Activated CD4-positive, alpha-beta T cell treated with anti-CD3 and anti-CD28 coated beads for 48 hours (primary cell): ENCODE measurements at places on chromosomes 16 and 17.

DNA sequence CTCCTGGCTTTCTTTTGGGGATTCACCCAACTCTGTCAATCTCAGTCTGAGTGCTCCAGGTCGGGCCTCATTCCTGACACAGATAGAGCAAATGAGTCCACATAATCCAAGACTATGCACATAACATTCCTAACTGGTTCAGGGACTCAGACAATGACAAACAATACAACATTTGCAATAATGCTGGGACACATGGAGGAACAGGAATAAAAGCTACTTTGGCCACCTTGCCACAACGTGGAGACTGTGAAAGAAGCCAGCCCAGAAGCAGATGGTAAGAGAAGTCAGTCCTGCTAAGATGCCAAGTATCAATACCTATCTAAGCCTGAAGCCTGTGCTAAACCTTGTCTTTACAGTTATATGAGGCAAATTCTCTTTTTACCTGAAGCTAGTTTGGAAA, 39.0 kb downstream of the GLG1 start:
- DNase-seq = no peak

- no peak for DNase-seq
Measured at GRCh38 chr16:54312502-54312991, 26.0 kb upstream of the IRX3 start.

DNA sequence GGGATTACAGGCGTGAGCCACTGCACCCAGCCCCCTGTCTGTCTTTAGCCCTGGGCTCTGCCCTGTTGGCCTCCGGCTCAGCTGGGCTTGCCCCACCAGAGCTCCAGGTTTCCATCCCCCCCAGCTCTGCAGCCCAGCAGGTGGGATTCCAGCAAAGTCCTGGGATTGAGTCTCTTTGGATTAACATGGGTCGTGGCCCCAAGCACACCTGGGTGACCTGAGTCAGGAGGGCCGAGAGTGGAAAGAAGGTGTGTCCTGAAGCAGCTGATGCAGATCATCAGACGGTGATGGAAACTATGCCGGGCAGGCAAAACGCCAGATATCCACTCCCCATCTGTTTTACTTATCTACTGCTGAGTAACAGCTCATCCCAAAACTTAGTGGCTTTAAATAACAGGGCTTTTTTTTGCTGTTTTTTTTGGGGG, 72.5 kb downstream of the KNOP1 start:
- no peak for DNase-seq

DNA sequence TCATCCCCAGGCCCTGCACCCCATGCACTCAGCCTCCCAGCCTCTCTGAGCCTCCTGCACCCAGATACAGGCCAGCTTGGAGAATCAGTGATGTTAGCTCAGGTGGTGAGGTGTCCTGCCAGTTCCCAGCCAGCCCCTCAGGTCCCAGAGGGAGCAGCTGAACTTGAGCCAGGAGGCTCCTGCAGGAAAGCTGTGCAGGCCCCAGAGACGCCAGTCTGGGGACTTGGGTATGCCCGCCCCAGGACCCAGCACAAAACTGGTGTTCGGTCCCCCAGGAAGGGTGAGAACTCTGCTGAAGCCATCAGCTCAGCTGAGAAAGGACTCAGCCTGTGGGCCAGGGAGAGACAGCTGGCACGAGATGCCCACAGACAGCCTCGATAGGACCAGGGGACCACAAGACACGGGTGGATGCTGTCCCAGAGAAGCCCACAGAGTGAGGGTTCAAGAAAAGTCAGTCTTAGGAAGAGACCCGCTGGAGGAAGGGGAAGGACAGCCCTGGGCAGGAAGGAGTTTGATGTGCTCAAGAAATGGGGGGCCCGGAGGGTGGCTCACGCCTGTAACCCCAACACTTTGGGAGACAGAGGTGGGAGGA, 11.0 kb downstream of the ENDOV start:
- DNase-seq = no peak

GRCh38 chr17:36188891-36189306, 7.7 kb downstream of the CCL3L1 start:
- peak; percentile 12 for DNase-seq

- peak; percentile 51 for DNase-seq
Measured at GRCh38 chr16:87661561-87661960, 59.3 kb downstream of the JPH3 start.

GRCh38 chr17:42845918-42846593, 1.7 kb downstream of the AOC2 start:
- peak; percentile 73 for DNase-seq

- DNase-seq = peak; percentile 89
Measured at GRCh38 chr16:57609541-57610401, 18.7 kb upstream of the ADGRG1 start.

DNA sequence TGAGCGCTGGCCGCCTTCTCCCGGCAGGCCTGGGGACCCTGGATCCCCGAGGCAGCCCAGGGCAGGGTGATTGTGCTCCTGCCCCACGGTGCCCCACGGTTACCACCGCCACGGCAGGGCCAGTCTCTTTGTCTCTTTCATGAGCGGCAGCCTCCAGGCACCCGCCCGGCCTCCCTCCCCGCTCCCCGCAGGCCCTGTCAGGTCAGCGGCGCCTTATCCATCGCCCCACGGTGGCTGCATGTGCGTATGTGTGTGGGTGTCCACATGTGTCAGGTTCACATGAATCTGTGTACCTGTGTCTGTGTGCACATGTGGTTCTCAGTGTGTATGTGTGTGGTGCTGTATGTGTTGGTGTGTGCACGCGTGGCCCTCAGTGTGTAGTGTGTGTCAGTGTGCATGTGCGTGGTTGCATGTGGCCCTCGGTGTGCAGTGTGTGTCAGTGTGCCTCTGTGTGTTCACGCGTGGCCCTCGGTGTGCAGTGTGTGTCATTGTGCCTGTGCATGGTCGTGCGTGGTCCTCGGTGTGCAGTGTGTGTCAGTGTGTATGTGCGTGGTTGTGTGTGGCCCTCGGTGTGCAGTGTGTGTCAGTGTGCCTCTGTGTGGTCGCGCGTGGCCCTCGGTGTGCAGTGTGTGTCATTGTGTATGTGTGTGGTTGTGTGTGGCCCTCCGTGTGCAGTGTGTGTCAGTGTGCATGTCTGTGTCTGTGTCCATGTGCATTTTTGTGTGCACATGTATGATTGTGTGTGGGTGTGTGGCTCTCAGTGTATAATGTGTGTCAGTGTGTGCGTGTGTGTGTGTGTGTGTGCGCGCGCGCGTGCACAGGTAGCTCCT, 239.2 kb upstream of the GSE1 start:
- DNase-seq = no peak

GRCh38 chr17:6753006-6753445, 2.8 kb upstream of the XAF1 start:
- DNase-seq = peak; percentile 60

- DNase-seq = peak; percentile 45
Measured at GRCh38 chr16:53061701-53062159, 6.9 kb downstream of the CHD9 start.

DNA sequence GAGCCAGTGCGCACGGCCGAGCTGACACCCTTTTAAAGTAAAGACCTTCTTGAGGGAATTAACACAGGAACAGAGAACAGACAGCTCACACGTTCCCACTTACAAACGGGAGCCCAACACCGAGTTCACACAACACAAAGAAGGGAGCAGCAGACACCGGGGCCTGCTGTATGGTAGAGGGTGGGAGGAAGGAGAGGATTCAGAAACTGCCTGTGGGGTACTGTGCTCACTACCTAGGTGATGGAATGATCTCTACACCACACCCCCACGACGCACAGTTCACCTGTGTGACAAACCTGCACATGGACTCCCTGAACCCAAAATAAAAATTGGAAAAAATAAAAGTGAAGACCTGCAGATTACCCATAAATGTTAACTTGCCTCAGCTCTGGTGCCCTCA, 32.5 kb downstream of the TMC6 start:
- no peak for DNase-seq

DNA sequence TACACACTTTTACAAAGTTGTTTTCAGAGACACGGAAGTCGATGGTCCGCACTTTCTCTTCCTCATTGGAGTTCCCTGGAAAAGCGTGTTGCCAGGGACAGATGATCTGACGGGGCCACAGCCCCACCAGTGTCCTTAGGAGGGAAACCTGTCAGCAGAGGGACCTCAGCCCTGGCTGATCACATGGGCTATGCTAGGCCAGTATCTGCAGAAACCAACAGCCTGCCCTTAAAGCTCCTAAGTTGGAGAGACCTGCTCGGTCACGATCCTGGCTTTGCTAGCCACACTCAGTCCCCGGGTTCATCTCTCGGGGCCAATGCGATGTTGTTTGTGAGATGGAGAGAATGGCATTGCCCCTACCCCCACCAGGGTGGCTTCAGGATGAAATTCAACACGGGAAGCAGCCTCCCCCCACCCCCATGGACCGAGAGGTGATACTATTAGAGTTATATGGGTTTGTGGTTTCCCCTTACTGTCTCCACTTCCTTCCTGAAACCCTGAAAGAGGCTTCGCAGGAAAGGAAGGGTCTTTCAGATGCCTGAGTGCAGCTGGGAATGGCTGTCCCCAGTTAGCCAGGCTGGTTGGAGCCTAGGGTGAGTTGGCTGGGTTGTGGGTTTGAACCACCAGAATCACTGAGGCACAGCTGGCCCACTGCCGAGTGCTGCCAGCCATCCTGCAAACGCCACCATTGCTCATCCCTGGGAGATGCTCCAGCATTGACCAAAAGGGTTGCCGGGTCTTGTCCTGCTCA, 16.6 kb downstream of the RMI2 start:
- peak; percentile 39 for DNase-seq

GRCh38 chr17:35809855-35810461, 674 bp downstream of the TAF15 start:
- no peak for DNase-seq

- no peak for DNase-seq
Measured at GRCh38 chr16:23979982-23980381, 144.2 kb downstream of the PRKCB start.

GRCh38 chr17:47262586-47262985, 9.0 kb downstream of the ITGB3 start:
- DNase-seq = no peak

DNA sequence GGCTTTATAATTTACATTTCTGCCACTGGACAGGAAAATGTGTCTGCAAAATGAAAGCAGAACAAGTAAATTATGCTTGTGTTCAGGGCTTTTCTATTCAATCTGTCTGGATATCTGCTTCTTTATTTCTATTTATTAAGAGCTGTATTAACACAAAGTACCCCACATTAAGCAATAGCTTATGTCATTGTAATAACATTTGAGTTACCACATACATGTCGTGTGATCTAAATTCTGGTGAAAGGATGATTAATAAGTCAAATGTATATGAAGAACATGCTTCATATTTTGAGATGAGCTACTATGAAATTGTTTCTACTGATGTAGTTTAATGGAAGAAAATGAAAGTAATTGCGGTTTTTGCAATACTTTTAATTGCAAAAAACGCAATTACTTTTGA, 238.2 kb downstream of the KCNJ2 start:
- no peak for DNase-seq

- DNase-seq = no peak
Measured at GRCh38 chr16:86888231-86889053, 310.1 kb downstream of the FOXL1 start.

GRCh38 chr16:54067322-54068065, 219.1 kb downstream of the IRX3 start:
- DNase-seq = no peak

DNA sequence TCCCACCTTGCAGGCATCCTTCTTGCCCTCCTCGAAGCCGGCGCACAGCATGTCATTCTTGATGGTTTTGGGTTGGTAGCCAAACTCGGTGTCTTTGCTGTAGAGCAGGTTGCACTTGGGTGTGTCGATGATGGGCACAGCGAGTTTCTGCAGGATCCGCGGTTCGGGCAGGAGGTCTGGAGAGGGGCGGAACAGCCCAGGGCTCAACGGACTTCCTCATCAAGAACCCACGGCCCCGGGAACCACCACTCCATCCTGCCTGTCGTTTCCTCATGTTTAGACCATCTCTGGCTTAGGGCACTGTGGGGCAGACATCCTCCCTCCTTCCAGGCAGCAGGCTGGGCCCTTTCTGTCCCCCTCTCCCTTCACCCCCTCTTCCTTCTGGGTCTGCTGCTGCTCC, 6.5 kb downstream of the PRSS27 start:
- no peak for DNase-seq

GRCh38 chr16:8946544-8946943, 17.2 kb downstream of the USP7 start:
- DNase-seq = no peak

GRCh38 chr17:2500446-2500845, 11.2 kb downstream of the METTL16 start:
- DNase-seq = no peak

GRCh38 chr17:17792551-17793377, 44.0 kb downstream of the SREBF1 start:
- DNase-seq = peak; percentile 61

DNA sequence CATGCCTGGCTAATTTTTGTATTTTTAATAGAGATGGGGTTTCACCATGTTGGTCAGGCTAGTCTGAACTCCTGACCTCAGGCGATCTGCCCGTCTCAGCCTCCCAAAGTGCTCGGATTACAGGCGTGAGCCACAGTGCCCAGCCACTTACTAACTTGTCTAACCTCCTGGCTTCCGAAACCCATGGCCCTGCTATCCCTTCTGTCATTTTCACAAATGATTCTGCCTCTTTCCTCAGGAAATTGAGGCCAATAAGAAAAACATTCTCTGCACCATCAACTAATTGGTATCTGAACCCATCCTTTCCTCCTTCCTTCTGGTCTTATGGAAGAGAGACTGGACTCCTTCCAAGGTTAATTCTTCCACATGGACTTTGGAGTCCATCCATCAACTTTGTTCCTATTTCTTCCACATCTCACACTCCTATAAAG, 27.9 kb upstream of the TNRC6A start:
- DNase-seq = no peak

- DNase-seq = no peak
Measured at GRCh38 chr17:63173903-63174302, 207.9 kb downstream of the TANC2 start.

DNA sequence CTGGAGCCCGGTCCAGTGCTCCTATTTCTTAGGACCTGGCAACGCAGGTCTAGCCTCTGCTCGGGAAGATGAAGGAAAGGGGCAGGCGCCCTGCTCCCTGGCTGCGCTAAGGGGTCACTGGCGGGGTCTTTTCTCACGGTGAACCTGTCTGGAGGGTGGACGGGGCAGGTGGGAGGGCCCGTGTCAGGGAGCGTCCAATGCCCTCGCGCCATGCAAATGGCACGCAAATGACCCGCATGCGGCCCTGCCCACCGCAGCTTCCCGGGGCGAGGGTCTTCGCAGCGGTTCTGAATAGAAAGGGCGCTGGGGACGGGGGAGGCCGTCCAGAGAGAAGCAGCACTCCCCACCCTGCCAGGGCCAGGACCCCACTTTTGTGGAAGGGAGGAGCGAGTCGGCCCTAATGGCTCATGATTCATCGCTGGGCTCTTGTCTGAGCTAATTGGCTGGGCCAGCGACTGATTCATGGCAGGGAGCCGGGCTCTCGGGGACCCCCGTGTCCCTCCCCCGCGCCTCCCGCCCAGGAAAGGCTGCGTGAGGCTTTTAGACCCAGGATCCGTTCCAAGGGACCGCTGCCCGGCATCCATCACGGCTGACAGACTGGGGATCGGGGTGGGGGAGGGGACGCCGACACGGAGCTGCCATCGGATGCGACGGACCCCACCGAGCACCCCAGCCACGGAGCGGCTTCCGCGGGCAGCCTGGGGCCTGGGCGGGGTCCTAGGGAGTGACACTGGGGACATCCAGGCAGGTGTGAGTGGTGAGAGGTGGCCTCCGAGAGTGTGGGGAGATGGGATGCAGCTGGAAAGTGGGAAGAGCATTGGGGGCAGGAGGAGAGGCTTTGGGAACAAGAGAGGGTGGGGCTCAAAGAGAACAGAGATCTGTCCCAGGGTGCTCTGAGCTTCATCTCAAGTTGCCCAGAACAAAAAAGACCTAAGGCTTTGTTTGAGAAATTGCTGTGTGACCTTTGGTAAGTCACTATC, 25.0 kb upstream of the NGFR start:
- DNase-seq = peak; percentile 4
